MG63 (cell line): ENCODE measurements at places on chromosomes 3 and 15.

DNA sequence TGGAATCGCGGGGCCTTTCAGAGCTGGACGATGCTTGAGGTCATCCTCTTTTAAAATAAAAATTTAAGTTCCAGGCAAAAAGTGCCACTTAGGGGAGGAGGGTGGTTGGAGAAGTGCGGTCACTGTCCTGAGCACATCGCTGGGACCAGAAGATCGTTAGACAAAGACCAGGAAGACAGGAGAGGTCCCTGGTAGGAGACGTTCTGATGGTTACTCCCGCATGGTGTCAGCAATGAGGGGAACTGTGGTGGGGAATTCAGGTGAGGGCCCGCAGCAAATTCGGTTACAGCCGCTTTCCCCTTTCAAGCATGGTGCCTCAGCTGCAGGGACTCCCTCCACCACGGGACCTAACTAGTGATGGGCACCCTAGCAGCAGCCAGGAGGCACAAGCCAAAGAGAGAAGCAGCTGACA lies 1.0 kb upstream of the ISY1 start:
- DNase-seq: peak; percentile 39

DNA sequence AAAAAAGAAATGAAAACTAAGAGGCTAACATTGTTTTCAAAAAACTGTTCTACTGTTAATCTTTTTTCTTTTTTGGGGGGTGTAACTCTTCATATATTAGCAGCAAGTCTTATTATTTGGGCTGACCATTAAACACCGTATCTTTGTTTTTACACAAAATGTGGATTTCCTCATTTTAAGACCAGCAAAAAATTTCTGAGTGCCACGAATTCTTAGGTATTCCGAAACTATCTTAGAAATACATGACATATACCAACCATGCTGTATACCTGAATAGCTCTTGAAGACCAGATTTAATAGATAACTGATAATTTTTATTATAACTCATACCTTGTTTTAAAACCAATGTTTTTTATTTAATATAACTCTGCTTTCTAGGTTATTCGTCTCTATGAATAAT lies 620 bp upstream of the TTC23 start:
- no peak for DNase-seq

GRCh38 chr15:67843092-67843501 lies 3.3 kb upstream of the RNU6-1 start:
- DNase-seq: no peak

DNA sequence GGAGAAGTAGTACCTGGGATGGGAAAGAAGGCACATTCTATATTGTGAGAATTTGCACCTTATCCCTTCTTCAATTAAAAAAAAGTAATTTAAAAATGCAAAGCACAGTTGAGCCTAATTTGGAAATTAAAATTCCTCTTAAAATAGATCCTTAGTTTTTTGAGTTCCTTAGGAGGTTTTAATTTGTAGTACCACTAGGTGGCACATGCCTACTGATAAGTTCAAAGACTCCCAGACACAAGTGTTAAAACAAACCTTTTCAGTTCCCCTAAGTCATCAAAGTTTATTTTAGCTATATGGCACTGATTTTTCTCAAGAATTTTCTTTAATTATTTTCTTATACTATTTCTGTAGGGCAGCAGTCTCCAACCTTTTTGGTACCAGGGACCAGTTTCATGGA lies 127.6 kb upstream of the AZI2 start:
- DNase-seq: no peak

- DNase-seq: no peak
These were observed 79.8 kb upstream of the IGF1R start for GRCh38 chr15:98568382-98569017.

DNA sequence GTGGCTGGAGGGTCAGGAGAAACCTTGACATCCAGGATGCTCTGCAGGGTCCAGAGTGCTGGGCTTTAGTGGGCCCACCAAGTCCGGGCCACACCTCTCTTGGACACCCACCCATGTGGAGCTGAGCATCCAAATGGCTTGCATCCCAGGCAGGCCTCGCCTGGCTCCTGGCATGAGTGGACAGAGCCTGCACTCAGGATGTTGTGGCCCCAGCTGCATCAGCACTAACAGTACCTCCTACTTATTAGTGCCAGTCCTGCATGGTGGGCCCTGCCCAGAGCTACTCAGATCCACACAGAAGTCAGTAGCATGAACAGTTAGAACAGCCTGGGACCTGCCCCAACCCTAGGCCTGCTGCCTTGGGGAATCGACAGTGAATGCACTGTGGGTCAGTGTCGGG lies 42.2 kb upstream of the MRPS22 start:
- peak; percentile 90 for DNase-seq
